Ovary (tissue), 10 donors: ENCODE measurements at places on chromosomes 2 and 18.

DNA sequence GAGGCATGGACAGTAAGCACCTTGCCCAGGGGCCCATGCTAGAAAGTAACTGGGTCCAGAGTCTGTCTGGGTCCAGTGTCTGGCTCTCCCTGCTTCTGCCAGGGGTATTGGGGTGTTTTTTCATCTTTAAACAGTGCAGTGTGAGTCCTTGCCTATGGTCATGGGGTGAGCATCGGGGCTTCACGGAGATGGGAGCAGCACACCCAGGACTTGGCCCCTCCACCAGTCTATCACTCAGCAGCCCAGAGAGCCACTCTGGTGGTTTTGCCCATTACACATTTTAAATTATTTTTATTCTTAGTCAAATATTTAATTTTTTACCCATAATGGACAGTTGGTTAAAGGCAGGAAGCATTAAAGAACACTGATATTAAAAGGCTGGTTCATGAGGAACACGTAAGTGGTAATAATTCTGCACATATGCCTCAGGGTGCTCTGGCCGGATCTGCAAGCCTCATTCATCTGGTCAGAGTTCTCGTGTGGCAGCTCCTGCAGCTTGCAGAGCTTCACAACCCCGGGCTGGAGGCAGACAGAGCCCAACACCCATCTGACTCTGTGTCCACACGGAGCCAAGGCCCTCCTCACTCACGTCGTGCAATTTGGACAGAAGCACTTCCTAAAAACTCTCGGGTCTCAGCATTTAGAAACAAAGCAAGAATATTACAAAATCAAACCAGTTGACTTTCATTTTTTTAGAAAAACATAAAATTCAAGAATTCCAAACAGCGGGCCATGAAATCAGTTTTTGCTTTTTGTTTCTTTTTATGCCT is 204.1 kb downstream of the CTIF start:
- peak; percentile 65 for DNase-seq
- no peaks in the 10 kb centered on the region for H3K36me3 ChIP-seq
- no peak overlapping the region for H3K27ac ChIP-seq
- H3K4me1 ChIP-seq: peaks cover 19% of the 10 kb centered on the region
- H3K27me3 ChIP-seq: no peaks in the 10 kb centered on the region

DNA sequence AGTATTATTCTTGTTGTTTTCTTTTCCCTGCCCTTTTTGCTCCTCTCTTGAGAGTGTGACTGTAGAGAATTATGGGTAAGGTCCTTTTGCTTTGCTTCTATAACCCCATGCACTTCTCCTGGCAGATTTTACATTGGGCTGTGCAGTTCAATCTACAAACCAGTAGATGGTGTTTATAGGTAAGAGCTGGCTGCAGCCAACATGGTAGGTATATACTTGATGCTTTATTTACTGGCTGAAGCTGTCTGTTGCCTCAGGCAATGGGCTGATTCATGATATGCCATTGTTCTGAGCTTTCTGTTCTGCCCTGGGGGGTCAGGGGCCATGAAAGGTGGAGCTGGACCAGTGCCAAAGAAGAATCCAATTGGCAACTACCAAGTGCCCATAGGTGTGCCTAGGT is 48.3 kb upstream of the MYL1 start:
- no peaks in the 10 kb centered on the region for H3K36me3 ChIP-seq
- no peak overlapping the region for H3K4me3 ChIP-seq
- H3K27me3 ChIP-seq: no peaks in the 10 kb centered on the region

GRCh38 chr2:64367444-64368232 is 86.3 kb upstream of the LGALSL start:
- H3K4me1 ChIP-seq: no peaks in the 10 kb centered on the region
- no peak overlapping the region for H3K4me3 ChIP-seq

- no peaks in the 10 kb centered on the region for H3K36me3 ChIP-seq
- peak; percentile 31 for DNase-seq
- H3K27me3 ChIP-seq: no peaks in the 10 kb centered on the region
Measured at GRCh38 chr2:28716265-28716865, 35.3 kb upstream of the PPP1CB start.

GRCh38 chr2:39724828-39725144 is 54.3 kb downstream of the THUMPD2 start:
- no peak overlapping the region for H3K4me3 ChIP-seq
- no peaks in the 10 kb centered on the region for H3K27me3 ChIP-seq
- DNase-seq: no peak
- no peaks in the 10 kb centered on the region for H3K36me3 ChIP-seq
- H3K4me1 ChIP-seq: peaks cover 2% of the 10 kb centered on the region

DNA sequence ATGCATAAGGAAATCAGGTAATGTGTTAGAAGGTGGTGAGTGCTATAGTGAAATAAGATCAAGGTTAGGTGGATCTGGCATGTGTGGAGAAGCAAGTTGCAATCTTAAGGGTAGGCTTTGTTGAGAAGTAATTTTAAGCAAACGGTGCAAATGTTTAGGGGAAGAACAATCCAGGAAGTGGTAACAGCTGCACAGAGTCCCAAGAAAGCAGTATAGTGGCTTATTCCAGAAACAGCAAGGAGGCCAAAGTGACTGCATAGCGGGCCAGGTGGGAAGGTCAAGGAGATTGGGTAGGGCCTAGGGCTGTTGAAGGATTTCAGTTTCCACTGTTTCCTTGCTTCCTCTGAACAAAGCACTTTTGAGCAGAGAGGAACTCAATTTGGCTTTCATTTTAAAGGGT is 30.0 kb upstream of the RAB1A start:
- no peak overlapping the region for H3K4me3 ChIP-seq
- no peaks in the 10 kb centered on the region for H3K4me1 ChIP-seq
- no peak overlapping the region for H3K27ac ChIP-seq
- no peak for DNase-seq
- H3K36me3 ChIP-seq: no peaks in the 10 kb centered on the region

DNA sequence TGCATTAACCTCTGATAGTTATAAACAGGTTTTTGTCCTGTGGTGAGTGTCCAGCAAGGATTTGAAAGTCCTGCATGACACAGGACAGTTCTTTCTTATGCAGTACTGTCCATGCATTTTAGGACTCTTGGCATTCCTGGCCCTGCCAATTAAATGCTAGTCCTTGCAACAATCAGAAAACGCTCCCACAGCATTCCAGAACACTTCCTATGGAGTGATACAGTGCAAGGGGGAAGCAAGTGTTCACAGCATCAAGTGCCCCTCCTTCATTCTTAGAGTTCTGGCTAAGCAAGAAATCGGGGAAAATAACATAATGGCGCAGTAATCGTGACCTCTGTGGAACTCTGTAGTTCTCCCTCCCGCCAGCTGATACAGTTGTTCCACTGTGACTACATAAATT is 62.9 kb downstream of the ARHGAP28 start:
- no peaks in the 10 kb centered on the region for H3K36me3 ChIP-seq
- peaks cover 2% of the 10 kb centered on the region for H3K4me1 ChIP-seq
- DNase-seq: no peak
- H3K27ac ChIP-seq: no peak overlapping the region
- H3K27me3 ChIP-seq: no peaks in the 10 kb centered on the region
- no peak overlapping the region for H3K4me3 ChIP-seq

GRCh38 chr18:12891561-12891960 is 7.5 kb upstream of the PTPN2 start:
- H3K27me3 ChIP-seq: no peaks in the 10 kb centered on the region
- H3K27ac ChIP-seq: peak overlapping the region; percentile 2
- H3K4me3 ChIP-seq: no peak overlapping the region
- H3K4me1 ChIP-seq: peaks cover 11% of the 10 kb centered on the region
- no peak for DNase-seq

DNA sequence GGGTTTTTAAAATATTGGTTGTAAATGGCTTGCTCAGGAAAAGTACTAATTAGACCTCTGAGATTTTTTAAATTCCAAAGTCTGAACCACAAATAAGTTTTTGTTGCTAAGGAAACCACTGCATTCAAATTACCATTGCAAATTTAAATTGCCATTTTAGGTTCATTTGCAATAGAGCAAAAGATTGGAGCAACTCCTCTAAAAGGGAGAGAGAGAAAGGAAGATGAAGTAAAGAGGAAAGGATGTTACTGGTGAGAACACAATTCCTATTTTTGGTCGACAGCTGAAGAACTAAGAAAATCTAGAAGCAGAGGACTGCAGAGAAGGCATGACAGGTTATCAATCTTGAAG is 74.9 kb downstream of the FOXI3 start:
- H3K4me3 ChIP-seq: no peak overlapping the region
- no peak overlapping the region for H3K27ac ChIP-seq
- no peaks in the 10 kb centered on the region for H3K4me1 ChIP-seq
- DNase-seq: no peak
- H3K36me3 ChIP-seq: no peaks in the 10 kb centered on the region

- no peaks in the 10 kb centered on the region for H3K27me3 ChIP-seq
- DNase-seq: no peak
- H3K27ac ChIP-seq: no peak overlapping the region
- peaks cover 13% of the 10 kb centered on the region for H3K4me1 ChIP-seq
- no peak overlapping the region for H3K4me3 ChIP-seq
Measured at GRCh38 chr2:27720004-27720551, 51.4 kb upstream of the MRPL33 start.

DNA sequence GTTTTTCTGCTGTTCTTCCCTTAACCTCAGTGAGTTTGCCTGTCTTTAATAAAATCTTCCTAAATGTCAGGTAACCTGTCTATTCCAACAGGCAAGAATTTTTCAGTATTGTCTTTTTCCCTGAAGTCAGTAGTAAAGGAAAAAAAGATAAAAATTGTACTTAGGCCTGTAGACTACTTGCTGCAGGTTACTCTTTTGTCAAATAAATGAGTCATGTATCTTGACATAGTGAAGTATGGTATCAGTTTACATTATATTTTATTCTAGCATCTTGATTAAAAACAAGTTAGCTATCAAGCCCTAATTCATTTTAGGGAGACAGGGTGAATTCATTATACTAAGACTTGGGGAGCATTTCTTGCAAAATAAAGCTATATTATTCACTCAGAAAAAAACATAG is 59.8 kb downstream of the ITGA4 start:
- H3K4me1 ChIP-seq: no peaks in the 10 kb centered on the region
- no peak overlapping the region for H3K4me3 ChIP-seq
- DNase-seq: no peak
- no peak overlapping the region for H3K27ac ChIP-seq
- H3K36me3 ChIP-seq: no peaks in the 10 kb centered on the region
- no peaks in the 10 kb centered on the region for H3K27me3 ChIP-seq

DNA sequence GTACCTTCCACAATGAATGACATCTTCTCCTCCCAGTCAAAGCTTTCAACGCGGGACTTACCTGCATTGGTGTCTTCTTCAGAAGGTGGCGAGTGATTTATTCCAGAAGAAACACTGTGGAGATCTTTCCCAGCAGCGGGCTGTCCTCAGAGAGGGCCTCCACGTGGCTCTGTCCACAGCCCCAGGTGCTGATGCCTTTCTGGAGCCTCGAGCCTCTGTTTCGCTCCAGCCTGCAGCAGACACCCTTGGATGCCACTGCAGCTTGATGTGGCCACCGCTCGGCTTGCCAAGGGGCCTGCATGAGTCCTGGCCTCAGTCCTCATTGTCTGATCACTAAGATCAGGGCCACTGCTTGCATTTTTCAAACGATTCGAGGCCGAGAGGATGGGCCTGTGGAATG is 46.6 kb upstream of the GALR1 start:
- no peak for DNase-seq
- no peaks in the 10 kb centered on the region for H3K27me3 ChIP-seq
- no peak overlapping the region for H3K27ac ChIP-seq
- H3K4me3 ChIP-seq: no peak overlapping the region
- no peaks in the 10 kb centered on the region for H3K36me3 ChIP-seq

- DNase-seq: no peak
- H3K4me1 ChIP-seq: no peaks in the 10 kb centered on the region
- no peak overlapping the region for H3K4me3 ChIP-seq
Measured at GRCh38 chr18:58552057-58552461, 76.8 kb downstream of the ALPK2 start.
